Lung microvascular endothelial cell (primary cell): ENCODE measurements at places on chromosomes 7 and 10. TPM values are rescaled to one million over a fixed set of nuclear protein-coding genes. Genes with fewer than 3 reads are reported as not detected.

Gene EPDR1
- 2.0 and 2.4 TPM in 2 replicates for total RNA-seq

DNA sequence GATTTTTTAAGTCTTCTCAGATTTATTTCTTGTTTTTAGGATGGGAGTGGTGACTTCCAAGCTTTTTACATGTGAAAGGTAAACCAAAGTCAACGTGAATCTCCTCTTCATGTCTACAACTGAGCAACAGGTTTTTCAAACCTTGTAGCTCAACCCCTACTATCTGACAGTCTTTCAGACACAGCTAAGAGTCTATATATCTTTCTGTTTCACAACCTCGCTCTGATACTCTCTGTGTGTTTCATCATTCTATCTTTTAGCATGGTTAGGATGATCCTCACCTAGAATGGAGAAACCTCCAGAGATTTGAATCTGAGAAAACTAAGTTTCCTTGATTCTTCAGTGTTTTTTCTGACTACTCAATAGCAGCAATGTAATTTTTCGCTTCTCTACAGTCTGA is 96.1 kb downstream of the EPDR1 start:
- DNase-seq, result no peak

DNA sequence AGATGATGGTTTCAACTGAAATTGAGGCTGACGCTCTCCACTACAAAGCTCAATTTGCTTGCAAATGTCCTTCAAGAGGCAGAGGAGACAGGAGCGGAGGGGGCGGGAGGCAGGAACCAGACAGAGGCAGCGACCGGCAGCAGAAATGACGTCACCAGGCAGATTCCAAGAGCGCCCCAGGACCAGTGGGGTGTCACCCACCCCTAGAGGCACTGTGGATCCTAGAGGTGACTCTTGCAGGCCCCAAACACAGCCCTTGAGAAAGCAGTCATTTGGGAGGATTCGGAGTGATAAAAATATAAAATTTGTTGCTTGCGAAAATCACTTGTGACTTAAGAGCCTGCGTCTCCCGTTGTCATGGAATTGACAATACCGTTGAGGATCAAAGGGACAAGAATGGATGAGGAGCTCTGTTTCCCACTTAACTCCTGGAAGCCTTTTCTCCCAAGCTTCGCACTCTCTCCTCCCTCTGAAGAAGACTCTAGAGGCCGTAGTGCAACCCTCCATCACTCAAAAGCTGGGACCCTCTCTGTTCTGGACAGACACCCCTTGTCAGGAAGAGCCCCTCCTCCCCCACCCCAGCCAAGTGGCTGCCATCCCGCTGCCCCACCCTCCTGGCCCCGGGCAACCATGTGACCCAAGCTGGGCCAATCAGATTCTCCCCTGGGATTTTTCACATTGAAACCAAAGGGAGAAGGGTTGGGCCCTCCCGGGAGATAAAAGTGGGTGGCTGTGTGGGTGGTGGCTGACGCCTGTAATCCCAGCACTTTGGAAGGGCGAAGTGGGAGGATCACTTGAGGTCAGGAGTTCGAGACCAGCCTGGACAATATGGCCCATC is 16.3 kb upstream of the SLC29A4 start:
- DNase-seq, result no peak

Gene SYCE1
- total RNA-seq, result not detected in 2 replicates

Gene GNAT3
- not detected in 2 replicates for total RNA-seq

- no peak for DNase-seq
Observed at GRCh38 chr7:67754651-67755050, 758.0 kb downstream of the TYW1 start.
